ENCODE measurements at places on chromosomes 4 and X.

DNA sequence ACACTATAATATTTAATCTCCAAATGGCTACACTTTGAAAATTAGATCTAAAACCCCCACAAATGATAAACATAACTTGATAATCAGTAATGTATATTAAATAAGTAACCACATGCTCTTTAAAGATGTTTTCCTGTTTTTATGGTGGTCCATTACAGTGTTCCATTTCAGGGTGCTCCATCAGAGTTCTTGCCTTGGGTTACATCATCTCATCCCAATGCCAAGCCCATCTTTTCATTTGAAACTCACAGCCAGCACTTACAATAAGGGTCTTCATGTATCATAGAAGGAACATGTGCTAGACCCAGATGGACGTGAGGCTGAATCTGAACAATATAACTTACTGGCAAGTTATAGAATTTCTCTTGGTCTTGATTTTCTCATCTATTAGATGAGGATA lies 10.5 kb upstream of the PAQR3 start:
- DNase-seq = no peak

DNA sequence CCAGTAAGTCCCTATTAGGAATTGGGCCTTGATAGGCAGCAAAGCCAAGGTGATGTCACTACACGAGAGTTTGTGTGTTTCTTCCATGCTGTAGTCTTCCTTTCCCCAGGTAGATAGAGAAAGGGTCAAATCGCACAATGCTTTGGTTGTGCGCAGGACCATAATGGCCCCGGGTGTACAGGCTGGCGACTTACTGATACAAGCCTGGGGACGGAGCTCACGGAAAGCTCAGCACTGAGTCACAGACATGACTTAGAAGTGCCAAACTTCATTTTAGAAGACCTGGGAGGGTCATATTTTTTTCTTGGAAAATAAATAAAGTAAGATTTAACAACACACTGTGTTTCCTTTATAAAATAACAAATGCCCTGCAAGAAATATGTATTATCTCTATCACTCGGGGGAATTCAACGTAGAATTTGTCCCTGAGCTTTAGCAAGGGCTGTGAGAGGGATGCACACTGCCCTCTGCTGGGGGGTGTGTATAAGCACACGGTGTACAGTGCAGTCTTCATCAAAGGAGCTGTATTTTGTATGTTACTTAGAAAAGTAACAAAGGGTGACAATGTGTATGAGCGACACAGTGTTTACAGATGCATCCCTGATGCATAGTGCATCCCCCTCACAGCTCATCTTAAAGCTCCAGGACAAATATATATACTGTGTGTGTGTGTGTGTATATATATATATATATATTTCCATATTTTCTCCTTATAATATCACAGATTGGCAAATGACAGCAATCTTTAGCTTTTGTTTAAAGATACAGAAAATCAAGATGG lies 254.5 kb upstream of the VEGFC start:
- peak; percentile 18 for DNase-seq

- no peak for DNase-seq
Observed at GRCh38 chr4:156939139-156939538, 32.5 kb downstream of the PDGFC start.

DNA sequence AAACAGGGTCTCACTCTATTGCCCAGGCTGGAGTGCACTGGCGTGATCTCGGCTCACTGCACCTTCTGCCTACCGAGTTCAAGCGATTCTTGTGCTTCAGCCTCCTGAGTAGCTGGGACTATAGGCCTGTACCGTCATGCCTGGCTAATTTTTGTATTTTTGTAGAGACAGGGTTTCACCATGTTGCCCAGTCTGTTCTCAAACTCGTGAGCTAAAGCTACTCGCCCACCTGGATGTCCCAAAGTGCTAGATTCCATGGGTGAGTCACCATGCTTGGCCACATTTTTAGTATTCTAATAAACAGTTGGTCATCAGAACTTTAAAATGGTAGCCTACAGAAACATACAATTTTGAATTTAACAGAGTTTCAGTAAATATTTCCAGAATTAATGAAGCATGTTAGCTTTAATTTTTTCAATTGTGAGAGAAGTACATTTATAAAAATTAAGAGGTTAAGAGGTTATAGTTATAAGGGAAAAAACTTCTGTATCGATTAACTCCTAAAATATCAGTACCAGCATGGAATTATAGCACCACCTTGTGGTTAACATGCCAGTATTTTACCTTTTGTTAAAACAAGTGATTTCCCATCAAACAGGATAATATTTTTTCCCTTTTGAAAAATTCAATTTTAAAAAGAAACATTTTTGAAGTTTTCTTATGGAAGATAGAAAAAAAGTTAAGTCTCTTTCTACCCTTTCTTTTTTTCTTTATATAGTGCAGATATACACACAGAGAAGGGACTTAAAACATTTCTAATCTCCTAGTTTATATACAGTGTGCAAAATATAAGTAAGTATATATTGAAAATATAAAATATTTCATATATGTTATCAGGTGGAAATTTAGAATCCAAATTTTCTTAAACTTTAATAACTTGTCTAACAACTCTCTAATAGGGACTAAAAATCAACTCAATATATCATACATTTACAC lies 35.4 kb downstream of the CEP44 start:
- DNase-seq = no peak

DNA sequence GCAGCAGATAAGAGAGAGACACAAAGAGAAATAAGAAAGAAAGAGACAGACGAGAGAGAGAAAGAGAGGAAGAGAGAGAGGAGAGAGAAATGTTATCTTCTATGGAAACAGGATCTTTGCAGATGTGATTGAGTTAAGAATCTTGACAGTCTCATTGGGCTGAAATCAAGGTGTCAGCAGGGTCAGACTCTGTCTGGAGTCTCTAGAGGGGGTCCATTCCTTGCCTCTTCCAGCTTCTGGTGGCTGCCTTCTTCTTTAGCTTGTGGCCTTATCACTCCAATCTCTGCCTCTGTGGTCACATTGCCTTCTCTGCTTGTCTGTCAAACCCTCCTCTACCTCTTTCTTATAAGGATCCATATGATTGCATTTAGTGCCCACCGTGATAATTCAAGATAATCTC lies 21.8 kb upstream of the GRPR start:
- DNase-seq = no peak

- DNase-seq = no peak
Observed at GRCh38 chr4:160709026-160709425, 1454.8 kb downstream of the FSTL5 start.

DNA sequence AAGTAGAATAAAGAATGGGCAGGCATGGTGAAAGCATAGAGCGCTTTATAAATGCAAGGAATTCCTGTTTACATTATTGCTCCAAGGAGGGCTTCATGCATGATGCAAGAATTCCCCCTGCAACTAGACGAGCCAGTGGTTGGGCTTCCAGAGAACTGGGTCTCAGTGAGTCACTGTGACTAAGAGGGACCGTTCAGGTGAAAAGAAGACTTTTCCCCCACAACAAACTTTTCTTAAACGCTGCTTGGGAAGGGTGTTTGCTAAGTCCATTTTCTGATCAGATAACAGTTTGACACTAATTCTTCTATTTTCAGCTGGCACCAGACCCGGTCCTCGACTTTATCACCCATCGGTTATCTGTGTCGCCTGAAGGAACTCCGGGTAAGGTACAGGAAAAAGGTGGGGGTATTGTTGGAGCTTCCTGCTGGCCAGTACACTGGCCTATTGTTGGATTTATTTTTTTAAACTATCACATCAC lies 40.1 kb downstream of the LDB2 start:
- no peak for DNase-seq

Measured in T-helper 1 cell (primary cell).